NCI-H446 (cell line): ENCODE measurements at places on chromosomes 2 and 18.

DNA sequence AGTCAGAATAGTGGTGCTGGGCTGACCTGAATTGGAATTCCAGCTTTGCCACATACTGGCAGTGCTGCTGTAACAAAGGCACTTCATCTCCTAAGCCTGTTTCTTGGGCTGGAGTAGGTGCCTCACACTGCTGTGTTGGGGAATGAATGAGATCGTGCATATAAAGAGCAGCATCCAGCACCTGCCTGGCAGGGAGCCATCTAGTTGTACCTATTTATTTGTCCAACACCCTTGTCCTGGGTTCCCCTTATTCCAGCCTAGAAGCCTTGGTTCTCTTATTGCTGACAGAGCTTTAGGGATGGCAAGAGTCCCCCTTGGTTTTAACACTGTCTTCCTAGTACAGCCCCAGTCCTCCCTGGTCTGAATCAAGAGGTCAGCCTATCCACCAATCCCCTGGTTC is 275.3 kb upstream of the RAB12 start:
- DNase-seq, result no peak

DNA sequence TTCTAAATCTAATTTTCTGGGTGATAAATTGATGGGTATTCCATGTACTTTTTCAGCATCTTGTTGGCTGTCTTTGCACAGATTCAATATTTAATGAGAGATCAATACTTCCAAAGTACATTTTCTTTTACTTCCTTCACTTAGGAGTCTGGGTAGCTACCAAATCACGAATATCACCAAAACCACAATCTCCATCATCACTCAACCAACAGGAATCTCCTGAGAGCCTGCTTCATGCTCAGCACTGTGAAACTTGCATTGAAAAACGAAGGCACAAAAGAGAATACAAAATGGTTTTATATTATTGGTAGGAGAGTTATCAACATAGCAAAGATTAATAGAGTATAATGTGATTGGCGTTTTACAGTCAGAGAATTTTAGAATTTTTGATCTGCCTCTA is 261.5 kb upstream of the DSEL start:
- no peak for DNase-seq

- DNase-seq, result no peak
These were observed 54.9 kb upstream of the SLC5A7 start for GRCh38 chr2:107931412-107931811.

DNA sequence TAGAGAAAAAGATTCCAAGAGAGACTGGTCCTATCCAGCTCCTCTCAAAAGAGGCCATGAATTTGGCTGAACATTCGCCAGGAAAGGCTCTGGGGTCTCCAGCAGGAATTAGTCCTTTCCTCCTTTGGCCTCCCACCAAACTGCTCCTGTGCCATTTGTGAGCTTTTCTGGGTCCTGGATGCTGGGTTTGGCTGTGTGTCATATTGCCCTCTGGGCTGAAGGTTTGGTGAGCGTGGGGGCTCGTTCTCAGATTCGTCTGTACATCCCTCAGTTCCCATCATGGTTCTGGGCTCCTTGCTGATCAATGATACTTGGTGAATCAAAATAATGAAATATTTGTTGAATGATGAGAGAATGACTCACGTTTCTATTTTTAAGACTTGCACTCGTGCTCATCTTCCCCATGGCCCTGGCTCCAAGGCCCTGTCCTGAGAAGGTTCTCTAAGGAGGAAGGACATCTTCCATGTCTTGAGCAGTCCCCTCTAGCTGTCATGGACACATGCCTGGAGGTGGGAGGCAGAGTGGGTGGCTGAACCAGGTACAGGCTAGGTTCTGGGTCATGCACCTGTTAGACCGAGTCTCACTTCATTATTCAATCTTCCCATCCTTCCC is 47.8 kb upstream of the RHOB start:
- DNase-seq, result peak; percentile 83

GRCh38 chr2:232420073-232420454 is 13.4 kb downstream of the ALPG start:
- DNase-seq, result no peak

GRCh38 chr2:95267458-95268210 is 6.6 kb upstream of the PROM2 start:
- DNase-seq, result no peak

- DNase-seq, result no peak
These were observed 44.7 kb downstream of the TTC32 start for GRCh38 chr2:19857100-19857499.

DNA sequence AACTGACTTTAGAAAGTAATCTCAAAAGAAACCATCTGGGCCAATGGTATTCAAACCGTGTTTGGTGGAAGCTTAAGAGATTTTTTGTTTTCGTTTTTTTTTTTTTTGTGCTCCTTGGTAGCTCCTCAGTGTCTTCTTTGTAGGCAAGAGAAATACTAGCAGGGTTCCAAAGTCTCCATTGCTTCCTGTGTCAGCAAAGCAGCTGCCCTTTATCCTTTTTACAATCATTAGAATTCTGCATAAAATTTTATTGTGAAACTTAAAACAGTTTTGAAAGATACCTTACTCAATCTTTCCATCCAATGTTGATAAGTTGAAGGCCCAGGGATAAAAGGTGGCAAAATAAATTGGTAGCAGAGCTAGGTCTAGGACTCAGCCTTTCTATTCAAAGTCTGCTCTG is 479 bp downstream of the IL1F10 start:
- DNase-seq, result no peak

DNA sequence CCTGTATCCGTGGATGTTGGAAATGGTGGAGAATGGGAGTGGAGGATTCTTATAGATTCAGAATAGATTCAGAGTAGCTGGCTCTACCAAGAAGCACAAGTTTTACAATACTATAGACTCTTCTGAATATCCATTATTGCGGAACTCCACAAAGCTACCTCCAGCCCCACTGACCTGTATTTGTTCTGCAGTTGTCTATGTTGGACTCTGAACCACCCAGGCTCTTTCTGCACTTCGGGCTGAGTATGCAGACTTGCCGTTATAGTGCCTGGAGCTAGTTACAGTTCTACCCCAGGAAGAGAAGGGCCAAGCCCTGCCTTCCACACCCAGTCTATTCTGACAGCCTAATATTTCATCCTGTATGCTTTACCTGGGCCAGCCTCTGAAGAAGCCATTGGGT is 4.4 kb upstream of the RGPD4 start:
- no peak for DNase-seq

- no peak for DNase-seq
These were observed 25.6 kb upstream of the INHBB start for GRCh38 chr2:120320318-120320851.

- no peak for DNase-seq
These were observed 345.9 kb upstream of the HS6ST1 start for GRCh38 chr2:128664499-128664971.

GRCh38 chr18:4196351-4196750 is 258.8 kb downstream of the DLGAP1 start:
- DNase-seq, result peak; percentile 78

GRCh38 chr2:235330775-235331451 is 162.9 kb upstream of the AGAP1 start:
- no peak for DNase-seq

DNA sequence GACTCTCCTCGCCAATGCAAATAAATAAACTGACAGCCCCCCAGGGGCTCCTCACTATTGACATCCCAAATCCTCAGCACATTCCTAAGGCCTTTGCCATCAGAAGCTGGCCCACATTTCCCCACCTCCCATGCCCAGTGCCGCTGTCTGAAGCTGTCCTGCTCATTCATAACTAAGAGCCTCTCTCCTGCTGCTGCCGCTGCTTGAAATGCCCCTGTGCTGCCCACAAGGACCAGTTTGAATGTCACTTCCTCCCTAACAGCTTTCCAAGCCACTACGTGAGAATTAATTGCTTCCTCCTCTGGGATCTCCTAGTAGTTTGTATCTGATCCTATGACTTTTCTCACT is 151.6 kb upstream of the CAPN13 start:
- DNase-seq, result no peak

GRCh38 chr2:96637385-96638143 is 548 bp downstream of the KANSL3 start:
- peak; percentile 64 for DNase-seq

DNA sequence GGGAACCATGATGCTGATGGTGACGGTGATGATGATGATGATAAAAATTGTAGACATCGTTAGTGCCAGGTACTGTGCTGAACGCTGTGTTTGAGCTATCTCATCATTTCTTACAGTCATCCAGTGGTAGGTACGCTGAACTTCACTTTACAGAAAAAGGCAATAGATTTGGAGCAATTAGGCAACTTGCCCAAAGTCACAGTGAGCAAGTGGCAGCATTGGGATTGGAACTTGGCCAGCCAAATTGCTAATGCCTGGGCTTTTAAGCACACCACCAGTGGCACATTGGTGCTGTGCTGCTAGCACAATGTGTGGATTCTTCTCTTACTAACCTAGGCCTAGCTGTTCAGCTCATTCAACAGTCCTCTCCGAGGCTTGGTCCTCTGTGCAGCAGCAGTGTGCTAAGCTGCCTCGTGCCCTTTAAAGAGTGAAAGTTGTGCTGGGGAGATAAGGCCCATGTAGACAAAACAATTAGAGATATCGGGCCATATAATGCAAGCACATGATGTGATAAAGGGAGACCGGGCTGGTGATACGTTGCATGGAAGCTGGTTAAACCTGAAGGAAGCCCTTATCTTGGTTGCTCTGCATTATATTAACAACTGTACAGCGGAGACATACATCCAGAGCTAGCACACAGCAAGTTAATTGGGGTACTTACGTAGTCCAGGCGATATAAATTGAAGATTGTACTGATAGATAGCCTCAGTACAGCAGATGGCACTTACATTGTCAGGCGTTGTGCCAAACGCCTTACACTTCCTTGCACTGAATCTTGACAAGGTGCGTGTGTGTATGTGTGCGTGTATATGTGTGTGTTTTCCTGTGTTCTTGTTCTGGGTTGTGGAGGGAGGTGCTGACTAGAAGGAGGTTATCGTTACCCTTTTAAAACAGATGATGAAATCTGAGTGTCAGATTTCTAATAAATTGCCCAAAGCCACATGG is 28.4 kb downstream of the HK2 start:
- DNase-seq, result peak; percentile 63

DNA sequence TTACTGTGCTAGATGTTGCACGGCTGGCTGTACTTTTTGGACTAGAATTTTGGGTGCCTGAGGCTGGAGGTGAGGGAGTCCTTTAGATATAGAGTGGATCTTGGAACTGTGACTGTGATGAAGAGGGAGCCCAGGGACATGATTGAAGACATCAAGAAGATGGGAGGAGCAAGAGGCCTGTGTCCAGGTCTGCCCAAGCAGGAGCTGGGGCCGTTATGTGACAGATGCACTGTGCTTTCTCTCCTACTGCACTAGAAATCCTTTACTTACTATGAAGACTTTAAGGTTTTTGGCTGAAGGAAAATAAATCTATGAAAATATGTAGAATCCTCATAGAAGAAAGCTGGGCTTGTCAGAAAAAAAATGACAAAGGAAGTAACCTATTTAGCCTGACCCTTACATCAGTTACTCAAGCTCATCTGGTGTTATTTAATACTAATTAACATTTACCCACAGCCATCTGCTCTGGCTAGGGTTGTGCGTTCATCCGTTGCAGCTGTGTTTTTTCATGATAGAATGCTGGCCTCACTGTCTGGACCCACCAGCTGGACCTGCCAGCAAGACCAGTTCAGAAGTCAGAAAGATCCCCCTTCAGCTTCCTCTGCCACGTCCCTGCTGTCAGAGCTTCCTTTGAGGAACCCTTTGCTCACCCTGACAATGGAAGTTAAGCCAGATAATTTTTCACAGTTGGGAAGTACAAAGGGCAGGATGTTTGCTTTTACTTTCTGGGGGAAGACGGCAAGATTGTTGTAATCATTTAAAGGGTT is 16.7 kb downstream of the TSN start:
- DNase-seq, result peak; percentile 69

DNA sequence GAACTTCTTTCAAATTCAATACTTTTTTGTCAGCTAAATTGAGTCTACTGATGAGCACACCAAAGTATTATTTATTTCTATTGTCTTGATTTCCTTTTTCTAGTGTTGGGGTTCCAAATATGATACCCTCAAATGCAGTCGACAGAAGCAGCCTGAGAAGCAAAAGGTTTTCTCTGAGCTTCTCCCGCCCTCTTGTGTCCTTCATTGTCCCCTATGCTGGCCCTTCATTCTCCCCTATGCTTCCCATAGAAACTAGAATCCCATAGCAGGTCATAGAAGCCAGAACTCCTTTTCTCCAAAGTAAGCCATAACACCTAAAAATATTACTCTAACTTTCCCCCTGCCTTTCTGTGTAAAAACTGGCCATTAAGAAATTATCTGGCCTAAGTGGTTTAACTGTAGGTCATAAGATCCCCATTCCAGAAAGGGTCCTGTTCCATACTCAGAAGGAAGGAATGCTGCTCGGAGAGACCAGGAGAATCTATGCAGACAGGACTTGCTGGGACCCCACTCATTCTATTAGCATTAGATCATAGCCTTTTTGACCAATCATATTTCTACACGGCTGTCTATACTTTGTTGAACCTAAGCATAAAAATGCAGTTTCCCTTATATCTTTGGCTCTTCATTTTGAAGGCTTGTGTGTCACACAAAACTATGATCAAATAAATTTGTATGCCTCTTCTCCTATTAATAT is 764.6 kb upstream of the PKDCC start:
- DNase-seq, result no peak
